ENCODE measurements at places on chromosomes 2 and 18.

GRCh38 chr2:1652034-1652790, 92.1 kb downstream of the PXDN start:
- peak; percentile 18 for DNase-seq

- DNase-seq, result no peak
Measured at GRCh38 chr2:13240061-13240460, 523.3 kb downstream of the TRIB2 start.

GRCh38 chr2:230124757-230125431, 56.2 kb upstream of the SLC16A14 start:
- DNase-seq, result peak; percentile 7

- no peak for DNase-seq
Measured at GRCh38 chr2:181998041-181998835, 12.6 kb downstream of the PPP1R1C start.

GRCh38 chr2:33384599-33384961, 91.9 kb upstream of the RASGRP3 start:
- no peak for DNase-seq

DNA sequence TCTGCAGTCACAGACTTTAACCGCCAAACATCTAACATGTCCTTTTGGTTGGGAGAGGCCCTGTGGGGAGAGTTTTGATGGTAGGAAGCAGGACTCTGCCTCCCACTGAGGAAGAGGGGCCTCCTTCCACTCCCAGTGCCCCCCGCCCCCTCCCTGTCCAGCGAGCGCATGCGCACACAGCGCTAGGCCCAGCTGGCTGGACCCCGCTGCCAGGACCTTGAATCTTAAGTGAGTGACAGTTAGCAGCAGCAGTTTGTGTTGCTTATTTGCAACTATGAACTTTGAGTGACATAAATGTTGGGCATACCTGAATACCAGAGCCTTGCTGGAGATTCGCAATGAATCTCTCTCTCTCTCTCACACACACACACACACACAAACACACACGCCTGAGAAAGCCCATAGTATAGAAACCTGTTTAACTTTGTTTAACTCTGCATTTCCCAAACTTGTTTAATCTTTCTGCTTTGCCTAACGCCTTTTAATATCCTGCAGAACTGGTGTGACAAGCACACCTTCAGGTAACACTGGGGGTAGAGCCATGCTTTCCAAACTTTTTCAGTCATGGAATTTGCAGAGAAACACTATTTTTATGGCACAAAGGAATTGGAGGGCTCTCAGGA, 134.6 kb upstream of the SMAD2 start:
- DNase-seq, result peak; percentile 41

GRCh38 chr18:62485684-62486083, 37.1 kb upstream of the ZCCHC2 start:
- no peak for DNase-seq

DNA sequence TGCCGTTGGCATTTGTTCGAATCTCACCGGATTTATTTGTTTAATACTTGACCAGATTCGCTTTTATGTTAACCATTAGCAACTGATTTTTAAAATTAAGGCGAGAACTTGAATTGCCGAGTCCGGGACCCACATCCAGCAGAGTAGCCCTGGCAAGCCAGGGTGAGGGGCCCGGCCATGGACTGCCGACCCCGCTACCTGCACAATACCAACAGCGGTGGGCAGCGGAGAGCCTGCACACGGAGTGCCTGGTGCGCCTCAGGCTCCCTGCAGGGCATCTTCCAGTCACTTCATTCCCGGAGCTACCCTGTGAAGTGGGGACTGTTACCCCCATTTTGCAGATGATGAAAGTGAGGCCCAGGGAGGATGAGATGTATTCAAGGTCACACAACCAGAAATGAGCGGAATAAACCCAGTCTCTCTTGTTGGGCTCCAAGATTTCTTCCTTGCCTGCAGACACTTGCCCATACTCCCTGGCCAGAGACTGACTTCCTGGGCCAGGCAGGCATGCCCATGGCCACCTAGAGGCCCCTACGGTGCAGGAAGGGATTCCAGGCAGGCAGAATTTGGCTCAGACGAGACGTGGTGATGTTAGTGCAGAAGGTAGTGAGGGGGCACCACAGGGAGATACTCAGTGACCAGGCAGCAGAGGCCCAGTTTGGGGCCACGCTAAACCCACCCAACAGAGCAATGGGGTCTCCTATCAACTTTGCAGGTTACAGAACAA, 2.9 kb downstream of the FBLN7 start:
- no peak for DNase-seq

DNA sequence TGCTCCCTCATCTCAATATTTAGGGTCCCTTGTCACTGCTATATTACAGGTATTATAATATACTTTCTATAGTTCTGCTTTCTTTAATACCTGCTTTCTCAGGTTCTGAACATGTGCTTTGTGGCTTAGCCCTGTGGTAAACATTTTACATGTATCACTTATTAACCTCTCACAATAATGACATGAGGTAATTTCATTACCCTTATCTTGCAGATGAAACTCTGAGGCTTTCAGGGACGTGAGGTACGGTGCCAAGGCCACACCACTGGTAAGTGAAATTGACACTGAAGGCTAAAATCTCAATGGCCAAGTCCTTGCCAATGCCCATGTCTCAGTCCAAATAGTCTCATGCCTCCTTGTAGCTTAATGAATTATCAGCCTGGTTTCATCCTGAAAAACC, 21.7 kb downstream of the LINC00305 start:
- no peak for DNase-seq

- DNase-seq, result no peak
Measured at GRCh38 chr2:42513252-42513918, 19.6 kb upstream of the KCNG3 start.

DNA sequence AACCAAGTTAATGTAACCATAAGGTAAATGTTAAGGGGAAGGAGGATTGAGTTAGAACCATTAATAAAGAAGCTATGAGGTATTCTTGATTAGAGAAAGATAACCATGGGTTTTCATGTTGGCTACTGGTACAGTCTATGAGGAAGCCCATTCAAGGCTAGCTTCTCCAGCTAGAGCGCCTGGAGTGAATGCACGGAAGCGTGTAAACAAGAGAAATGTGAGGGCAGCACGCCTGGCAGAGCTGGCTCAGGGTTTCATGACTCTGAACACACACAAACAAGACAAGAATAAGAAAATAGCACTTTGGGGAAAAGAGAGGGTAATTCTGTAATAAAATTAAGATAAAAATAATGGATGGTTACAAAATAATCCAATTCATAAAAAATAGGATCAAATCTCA, 255.3 kb downstream of the PDE11A start:
- peak; percentile 27 for DNase-seq

DNA sequence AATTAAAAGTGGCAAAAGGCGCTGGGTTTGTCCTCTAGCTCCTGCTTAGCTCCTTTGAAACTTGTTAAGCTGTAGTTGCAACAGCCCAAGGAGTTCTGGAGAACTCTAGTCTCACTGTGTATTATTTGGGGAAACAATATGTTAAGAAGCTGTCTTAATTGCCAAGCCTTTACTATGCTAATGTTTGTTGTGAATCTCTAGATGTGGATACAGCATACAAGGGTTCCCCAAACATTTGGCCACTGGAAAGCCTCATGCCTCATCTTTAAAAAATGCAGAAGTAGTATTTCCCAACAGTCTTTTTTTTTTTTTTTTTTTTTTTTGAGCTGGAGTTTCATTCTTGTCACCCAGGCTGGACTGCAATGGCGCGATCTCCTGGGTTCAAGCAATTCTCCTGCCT, 236.7 kb downstream of the PRKCE start:
- DNase-seq, result no peak

DNA sequence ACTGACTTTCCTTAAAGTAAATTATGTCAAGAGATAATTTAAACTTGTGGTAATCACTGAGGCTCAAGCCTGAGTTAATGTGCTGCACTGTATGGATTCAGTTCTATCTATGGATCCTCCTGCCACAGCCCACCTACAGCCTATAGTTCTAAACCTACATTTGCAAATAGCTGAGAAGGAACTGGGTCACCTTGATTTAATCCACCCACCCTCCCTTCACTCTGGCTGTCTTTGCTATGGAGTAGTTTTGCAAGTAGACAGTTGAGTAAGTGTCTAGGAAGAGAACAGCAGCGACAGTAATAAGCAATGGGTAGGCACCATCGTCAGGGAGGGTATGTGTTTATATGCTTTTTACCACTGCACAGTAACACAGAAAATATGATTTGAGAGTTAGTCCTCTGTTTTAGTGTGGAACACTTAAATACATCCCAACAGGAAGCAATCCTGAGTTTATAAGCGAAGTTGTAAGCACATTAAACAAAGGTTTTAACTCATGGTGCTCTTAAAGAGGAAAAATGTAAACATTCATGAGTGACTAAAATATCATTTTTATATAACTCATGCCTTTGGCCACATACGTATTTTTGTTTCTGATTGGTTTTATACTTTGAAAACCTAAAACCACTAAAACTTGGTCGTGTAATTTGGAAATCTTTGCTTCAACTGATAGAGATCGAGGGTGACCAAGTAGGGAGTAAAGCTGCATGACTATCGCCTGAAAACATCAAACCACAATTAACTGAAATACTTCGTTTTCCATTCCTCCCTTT, 36.3 kb upstream of the CHRNA1 start:
- no peak for DNase-seq

DNA sequence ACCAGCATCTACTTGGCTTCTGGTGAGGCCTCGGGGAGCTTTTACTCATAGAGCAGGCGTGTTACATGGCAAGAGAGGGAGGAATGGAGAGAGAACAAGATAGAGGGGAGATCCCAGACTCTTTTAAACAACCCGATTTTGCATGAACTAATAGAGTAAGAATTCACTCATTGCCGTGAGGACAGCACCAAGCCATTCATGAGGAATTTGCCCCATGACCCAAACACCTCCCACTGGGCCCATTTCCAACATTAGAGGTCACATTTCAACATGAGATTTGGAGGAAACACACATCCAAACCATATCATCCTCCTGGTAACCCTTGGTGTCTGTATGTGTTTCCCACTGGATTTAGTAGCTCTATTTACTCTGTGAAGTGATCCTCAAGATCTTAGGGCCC, 249.9 kb upstream of the SP5 start:
- DNase-seq, result no peak

DNA sequence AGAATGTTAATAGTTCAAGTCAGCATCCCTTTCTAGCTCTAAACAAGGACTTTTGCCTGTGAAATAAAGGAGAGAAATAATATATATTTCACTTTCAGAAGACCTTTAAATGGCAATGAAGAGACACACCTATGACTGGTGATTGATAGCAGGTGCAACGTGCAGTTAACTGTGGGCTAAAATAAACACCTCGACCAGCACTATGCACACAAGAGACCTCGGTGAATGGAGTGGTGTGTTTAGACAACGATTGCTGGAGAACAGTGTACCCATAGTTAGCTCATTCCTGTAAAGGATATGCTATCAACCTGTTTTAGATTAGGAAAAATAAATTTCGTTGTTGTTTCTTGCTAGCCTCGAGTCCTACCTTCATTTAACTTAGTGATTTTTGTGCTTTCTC, 143.4 kb downstream of the NR4A2 start:
- DNase-seq, result no peak

DNA sequence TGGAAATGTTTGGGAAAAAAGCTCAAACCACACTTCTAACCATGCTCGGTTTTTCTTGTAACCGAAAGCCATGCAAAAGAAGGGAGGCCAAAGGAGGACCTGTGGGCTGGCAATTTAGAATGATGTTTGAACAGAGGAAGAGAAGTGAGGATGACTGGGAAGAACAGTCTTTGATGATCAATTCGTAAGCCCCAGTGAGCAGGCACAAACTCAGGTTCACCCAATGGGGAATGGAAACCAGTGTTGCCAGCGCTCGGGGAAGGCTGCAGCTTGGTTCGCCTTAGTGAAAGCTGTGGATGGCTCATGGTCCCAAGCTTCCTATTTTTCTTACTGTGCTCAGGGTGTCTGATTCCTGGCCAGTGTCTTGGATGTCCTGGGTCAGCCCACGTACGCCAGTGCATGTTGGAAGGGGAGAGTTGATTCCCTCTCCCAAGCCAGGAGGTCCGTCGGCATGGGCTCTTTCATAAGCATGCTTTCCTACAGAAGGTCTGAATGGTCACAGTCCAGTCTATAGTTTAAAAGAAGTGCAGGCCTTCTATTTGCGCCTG, 79.2 kb downstream of the VAPA start:
- DNase-seq, result no peak

DNA sequence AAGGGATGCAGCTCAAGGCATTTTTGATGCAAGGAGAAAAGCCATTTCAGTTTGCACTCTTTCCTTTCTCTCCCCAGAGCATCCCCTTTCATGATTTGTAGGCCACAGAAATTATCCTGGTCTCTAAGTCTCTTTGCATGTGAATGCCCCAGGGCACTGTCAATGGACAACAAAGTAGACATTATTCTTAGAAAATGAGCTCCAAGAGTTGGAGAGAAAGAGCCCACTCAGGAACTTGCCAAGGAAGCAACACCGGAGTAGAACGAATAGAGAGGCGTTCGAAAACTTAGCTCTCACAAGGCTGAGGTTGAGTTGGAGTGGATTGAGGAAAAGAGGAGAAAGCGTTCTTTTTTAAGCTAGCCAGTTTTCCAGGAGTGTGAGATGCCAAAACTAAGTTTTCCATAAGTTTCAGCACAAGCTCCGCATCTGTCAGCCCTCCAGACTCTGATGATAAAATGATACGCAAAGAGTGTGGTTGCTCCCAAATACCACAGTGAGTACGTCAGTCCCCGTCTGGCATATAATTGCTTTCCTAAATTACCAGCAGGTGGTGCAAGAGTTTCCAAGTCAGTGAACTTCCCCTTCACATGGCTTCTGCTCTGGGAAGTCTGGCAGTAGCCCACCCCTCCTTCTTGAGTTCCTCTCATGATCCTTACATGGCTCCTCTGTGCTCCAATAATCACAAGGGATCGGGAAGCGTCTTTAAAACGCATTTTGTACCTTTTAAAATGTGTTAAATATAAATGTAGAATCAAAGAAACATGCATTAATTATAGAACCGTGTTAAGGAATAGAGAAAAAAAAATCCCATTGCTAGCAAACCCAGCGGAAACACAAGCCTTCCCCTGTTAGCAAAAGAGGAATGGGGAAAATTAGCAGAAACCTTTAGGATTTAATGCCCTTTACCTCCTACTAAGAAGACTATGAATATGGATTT, 1060.6 kb upstream of the FANCL start:
- DNase-seq, result no peak

- peak; percentile 48 for DNase-seq
Measured at GRCh38 chr2:217657252-217657651, 345.5 kb downstream of the TNS1 start.

DNA sequence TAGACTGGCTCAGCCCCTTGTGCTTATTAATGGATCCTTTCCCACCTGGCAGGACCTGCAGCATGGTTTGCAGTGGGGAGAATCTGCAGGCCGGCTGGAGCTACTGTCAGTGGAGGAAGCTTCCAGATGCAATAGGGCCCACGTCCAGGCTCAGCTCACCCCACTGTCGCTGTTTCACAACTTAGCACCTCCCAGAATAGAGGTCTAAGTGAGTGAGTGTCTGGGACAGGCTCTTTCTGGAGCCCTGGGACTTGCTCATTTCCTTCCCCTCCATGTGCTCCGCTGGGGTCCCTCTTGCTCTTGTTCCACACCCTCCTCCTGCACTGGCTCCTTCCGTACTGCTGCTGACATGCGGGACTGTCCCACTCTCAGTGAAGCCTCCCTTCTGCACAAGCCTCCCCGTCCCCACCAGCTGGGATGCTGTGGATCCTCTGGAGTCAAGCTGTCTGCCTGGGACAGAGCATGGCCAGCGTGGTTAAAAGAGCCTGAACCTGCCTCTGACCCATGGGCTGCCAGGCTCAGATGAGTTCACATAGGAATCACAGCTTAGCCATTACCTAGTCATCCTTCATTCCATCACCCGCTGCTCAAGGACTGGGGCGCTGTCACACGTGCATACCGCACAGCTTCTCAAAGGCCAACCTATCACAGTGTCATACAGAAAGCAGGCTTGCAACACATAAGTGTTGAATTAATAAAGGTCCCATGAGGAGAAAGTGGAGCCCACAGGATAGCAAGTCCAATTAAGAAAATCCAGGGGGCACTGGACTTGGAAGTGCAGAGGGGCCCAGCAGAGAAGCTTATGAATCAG, 135.9 kb downstream of the ACKR3 start:
- DNase-seq, result no peak
